ENCODE measurements at places on chromosomes 5 and 9. TPM values are rescaled to one million over a fixed set of nuclear protein-coding genes. Genes with fewer than 3 reads are reported as not detected.

GRCh38 chr5:179181988-179182387 is 121.8 kb downstream of the ZNF354C start:
- DNase-seq: no peak

Gene PIP5K1B
- total RNA-seq: 2.0 TPM

- DNase-seq: no peak
Observed at GRCh38 chr9:26243726-26244125, 565.5 kb upstream of the TUSC1 start.

DNA sequence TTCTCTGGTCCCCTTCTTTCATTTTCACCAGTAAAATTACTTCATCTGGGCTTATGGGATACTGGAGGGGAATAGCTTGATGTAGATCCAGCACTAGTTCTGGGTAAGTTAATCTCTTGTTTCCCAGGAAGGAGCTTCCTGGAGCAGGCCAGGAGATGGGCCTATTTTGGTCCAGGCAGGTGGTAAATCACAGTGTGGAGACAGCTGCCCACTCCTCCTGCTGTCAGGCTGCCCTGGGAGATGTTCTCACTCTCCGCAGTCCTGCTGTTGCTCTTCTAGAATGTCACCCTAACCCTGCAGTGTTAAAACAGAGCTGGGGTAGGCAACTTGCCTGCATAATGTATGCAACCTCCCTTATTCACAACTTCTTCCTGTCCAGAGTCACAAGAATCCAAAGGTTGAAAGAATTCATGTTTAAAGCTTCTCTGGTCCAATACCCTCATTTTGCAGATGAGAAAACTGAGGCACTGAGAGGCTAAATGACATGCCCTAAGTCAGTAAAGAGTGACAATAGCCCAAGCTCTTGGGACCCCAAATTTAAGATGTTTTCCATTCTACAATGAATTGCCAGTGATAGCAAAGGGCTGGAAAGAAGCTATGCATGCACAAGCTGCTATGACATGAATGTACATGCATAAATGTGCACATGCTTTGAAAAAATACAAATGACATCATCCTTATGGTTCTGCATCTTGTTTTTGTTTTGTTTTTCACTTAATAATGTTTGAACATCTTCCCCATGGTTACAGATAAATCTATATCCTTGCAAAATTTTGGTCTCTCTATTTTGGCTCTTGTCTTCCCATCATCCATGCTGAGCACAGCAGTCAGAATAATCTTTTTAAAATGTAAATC is 71.8 kb upstream of the ADRA1B start:
- DNase-seq: no peak

GRCh38 chr9:38227656-38228055 is 158.6 kb upstream of the SHB start:
- DNase-seq: no peak

DNA sequence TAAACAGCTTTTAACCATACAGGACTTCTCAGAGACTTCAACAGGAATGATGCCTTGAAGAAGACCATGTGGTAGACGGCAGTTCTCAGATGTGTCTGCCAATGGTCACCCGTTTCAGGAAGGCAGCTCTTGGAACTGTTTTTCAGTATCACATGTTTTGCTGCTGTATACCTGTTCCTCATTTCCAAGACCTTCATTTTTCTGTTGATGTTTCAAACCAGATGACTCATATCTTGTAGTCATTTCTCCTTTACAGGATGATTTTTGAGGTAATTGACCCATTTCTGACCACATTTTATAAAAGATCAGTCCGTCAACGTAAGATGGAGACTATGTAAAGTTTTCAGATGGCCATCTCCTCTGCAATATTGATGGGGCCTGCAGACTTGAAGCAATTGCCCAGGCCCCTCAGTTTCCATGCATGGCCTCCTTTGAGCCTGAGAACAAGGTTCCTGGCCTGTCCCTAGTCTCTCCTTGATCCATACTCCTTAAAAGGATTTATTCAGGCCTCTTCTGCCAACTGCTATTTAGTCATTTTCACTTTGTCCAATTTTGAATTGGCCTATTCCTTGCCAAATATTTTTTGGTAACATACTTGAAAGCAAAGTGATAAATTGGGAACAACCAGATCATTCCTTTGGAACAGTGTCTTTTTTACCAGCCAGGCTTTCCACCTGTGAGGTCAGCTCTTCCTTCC is 128.6 kb downstream of the PDZD2 start:
- no peak for DNase-seq

GRCh38 chr9:6630502-6631206 is 14.9 kb downstream of the GLDC start:
- DNase-seq: no peak
